ENCODE measurements at places on chromosomes 2 and 18.

DNA sequence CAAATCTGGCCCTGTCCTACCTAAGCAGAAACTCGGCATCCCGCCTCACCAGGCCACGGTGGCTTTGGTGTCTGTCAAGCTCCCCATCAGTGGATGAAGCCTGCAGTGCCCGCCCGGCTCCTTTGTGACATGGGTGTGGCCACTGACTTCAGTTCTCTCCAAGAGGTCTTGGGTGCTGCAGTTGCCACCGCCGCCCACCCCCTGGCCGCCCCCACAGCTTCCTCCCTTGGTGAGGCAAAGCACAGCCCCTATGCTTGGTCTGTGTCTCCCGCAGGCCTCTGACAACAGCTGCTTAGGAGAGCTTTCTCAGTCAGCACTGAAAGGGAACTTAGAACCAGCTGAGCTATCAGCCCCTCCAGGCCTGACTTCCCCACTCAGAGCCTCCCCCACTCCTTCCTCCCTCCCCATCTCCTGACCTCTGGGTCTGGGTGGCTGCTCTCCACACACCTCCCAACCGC lies 22.9 kb upstream of the GPR55 start:
- DNase-seq = no peak

GRCh38 chr2:109369671-109370191 lies 240.7 kb downstream of the SH3RF3 start:
- no peak for DNase-seq

DNA sequence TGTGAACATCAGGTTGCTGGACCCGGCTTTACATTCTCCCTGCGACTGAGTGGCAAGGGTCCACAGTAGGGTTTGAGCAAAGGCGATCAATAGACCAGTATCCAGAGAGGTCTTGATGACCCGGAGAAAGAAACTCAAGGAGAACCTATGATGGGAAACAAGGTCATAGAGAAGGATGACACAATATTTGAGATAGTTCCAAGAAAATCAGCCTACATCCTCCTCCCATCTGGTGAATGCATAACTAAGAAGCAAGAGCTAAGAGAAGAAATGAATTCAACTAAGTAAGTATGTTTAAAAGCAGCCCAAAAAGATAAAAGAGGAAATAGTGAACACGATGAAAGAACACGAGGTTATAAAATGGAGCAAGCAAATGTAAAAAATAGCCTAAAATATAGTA lies 166.3 kb downstream of the CD8B2 start:
- no peak for DNase-seq

DNA sequence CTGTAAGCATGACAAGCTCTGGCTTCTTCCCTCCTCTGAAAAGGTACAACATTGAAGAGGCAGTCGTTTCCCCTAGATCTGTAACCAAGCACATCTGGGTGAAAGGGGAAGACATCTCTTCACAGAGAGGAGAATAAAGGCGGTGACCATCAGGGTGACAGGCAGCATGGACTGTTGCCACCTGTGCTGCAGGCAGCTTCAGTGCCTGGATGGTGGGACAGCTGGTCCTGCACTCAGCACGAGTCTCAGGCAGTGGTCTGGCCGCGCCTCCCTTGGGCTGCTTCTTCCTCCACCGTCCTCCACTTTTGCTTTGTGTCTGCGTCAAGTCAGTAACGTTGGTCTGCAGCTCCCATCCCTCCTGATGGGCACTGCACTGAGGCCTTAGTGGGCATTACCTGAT lies 264.4 kb downstream of the NEDD4L start:
- no peak for DNase-seq

- no peak for DNase-seq
Measured at GRCh38 chr2:26530696-26531095, 52.8 kb upstream of the OTOF start.

DNA sequence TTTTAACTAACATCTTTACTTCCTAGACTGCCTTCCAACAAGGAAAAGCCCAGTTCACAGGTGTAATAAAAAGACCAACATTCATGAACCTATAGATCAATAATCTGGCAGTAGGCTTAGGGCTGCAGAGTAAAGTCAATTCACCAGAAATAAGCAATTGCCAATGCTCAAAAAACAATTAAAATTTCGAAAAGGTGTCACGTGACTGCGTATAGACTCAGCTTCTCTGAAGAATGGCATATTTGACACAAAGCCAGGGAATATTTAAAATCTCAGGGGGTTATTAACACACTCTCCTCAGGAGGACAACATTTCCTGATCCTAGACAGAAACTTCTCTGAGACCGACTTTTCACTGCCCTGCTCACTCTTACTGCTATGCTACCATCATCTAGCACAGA lies 245.2 kb upstream of the LRATD1 start:
- DNase-seq = no peak

DNA sequence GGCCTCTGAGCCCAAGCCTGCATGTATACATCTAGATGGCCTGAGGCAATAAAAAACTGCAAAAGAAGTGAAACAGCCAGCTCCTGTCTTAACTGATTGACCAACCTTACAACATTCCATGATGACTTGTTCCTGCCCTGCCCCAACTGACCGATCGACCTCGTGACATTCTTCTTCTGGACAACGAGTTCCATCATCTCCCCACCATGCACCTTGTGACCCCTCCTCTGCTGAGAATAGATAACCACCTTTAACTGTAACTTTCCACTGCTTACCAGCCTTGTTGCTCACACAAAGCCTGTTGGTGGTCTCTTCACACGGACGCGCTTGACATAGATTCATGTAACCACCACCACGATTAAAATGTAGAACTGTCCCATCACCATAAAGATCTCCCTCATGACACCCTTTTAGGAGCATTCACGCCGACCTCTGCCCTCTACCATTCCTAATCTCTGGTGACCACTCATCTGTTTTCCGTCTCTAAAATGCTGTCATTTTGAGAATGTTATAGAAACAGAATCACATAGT lies 120.1 kb upstream of the REV1 start:
- DNase-seq = no peak

- DNase-seq = no peak
Measured at GRCh38 chr18:26448714-26449159, 99.6 kb downstream of the KCTD1 start.

GRCh38 chr2:75289771-75290170 lies 90.5 kb upstream of the TACR1 start:
- DNase-seq = no peak

GRCh38 chr2:240585101-240585500 lies 1.4 kb upstream of the CAPN10 start:
- no peak for DNase-seq

DNA sequence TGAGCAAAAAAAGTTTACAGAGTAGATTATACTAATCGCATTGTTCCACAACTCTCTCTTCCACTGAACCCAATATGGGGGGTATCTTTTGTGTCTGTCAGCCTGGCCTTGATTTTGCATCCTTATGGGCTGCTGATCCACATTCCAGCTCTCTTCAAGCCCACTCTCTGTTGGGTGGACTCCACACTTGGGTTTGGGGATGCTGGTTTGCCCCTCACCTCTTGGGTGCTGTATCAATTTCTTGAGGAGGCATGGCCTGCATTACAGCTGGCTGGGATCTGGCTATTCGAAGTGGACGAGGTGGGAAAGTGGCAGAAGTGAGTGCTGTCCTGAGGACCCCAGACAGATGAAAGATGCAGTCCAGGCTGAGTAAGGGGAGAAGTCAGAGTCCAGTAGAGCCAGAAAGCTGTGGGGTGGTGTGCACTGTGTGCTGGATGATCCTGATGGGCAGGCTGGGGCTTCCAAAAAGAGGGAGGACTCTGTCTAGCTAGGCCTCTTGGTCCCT lies 141.4 kb downstream of the CAPN13 start:
- no peak for DNase-seq

- peak; percentile 13 for DNase-seq
Measured at GRCh38 chr2:65144571-65144970, 14.7 kb upstream of the RAB1A start.

GRCh38 chr2:191957996-191958860 lies 111.3 kb upstream of the CAVIN2 start:
- no peak for DNase-seq

DNA sequence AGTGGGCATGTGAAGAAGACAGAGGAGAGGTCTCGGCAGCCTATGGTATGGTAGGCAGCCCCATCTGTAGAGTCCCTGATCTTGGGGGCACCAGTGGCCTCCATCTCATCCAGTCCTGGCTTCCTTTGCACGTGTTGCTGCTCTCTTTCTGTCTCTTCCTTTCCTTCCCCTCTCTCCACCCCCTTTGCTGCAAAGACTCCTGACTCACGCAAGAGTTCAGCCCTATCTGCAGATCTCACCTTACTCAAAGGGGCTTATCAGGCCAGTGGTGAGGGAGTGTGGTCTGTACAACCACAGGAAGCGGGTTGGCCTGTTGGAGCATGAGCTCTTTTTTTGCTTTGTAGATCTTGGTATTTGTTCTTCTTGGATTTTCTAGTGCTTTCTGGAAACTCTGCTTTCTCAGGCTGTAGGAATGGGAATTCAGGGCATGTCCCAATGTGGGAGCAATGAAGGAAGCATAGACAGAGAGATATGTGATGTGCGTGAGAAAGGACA lies 14.6 kb upstream of the NT5DC4 start:
- DNase-seq = peak; percentile 29

- DNase-seq = no peak
Measured at GRCh38 chr2:38271697-38272096, 105.4 kb downstream of the ATL2 start.

GRCh38 chr2:209875270-209875669 lies 103.6 kb downstream of the UNC80 start:
- DNase-seq = no peak

DNA sequence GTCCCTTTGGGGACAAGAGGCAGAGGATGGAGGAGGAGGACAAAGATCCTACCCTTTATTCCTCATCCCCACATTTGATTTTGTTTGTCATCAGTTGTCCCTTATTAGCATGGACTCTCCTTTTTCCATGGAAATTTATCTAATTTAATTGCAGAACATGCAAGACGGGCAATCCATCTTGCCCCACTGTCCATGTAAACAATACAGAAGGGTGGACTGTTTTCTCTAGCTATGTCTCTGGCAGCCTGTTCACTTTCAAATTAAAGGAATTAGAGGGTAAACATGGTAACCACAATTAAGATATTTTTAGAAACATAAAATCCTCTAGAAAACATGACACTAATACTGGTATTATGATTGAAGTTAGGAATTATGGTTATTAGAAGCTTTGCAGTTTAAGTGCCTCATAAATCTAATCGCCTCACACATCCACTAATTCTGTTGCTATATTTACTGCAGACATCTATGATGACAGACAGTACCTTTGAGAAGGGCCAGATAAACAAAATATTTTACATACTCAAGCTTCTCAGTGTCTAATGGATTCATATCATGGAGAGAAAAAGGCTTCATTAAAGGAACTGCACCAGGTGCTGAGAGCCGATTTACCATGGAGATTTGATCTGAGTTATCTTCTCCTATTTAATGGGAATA lies 215.5 kb downstream of the LNPK start:
- no peak for DNase-seq

- no peak for DNase-seq
Measured at GRCh38 chr2:18966131-18966530, 376.8 kb upstream of the NT5C1B start.

Measured in AML-193 (cell line).